ENCODE measurements at places on chromosomes 5 and 9. TPM values are rescaled to one million over a fixed set of nuclear protein-coding genes. Genes with fewer than 3 reads are reported as not detected.
A peak's percentile ranks its signal among the peaks of the same experiment; 100 is the strongest.

DNA sequence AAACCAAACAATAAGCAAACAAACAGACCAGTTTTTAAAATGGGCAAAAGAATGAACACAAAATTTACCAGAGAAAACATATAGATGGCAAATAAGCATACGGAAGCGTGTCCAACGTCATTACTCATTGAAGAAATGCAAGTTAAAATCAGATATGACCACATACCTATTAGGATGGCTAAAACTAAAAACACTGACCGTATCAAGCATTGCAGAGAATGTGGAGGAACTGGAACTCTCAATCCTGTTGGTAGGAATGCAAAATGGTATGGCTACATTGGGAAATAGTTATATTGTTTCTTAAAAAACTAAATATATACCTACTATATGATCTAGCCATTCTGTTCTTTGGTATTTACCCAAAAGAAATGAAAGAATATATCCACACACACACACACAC, 129.4 kb upstream of the ACO1 start:
- no peaks in the 10 kb centered on the region for H3K36me3 ChIP-seq
- DNase-seq: no peak
- no peaks in the 10 kb centered on the region for H3K4me1 ChIP-seq

- no peaks in the 10 kb centered on the region for H3K36me3 ChIP-seq
- no peaks in the 10 kb centered on the region for H3K27me3 ChIP-seq
- no peak for DNase-seq
Observed at GRCh38 chr9:121577166-121577565, 74.3 kb upstream of the DAB2IP start.

DNA sequence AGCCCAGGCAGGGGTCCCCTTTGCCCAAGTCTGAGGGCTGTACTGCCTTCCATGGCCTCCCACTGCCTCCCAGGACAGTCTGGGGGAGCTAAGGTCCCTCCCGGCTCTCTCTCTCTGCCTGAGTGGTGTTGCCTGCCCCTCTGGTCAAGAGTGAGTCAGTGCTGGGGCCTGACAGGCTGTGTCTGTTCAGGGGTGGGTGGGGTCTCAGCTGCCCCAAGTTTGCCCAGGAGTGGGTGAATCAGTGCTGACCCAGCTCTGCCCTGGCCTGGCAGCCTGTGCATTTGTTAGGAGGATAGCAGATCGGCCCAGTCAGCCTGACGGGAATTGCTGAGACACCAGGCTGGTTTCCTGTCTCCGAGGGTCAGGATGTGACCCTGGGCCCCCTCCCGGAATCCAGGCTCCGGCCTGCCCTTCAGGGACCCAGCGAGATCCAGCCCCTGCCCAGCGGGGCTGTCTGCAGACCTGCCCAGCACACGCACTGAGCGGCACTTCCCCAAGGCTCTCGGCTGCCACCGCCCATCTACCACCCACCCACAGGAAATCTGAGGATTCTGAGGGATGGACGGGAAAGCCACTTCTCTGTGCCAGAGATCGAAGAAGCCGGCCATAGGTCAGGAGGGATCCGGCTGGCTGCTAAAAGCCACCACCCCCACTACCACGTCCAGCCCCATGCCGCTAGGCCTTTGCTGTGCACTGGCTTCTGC, 15.9 kb downstream of the ENG start:
- no peak overlapping the region for H3K27ac ChIP-seq
- peaks cover 2% of the 10 kb centered on the region for H3K4me1 ChIP-seq
- H3K36me3 ChIP-seq: no peaks in the 10 kb centered on the region
- H3K27me3 ChIP-seq: no peaks in the 10 kb centered on the region
- no peak for DNase-seq
- H3K4me3 ChIP-seq: no peak overlapping the region

- H3K27ac ChIP-seq: no peak overlapping the region
- H3K4me3 ChIP-seq: no peak overlapping the region
- peak; percentile 20 for DNase-seq
Observed at GRCh38 chr5:112604732-112605630, 132.7 kb upstream of the APC start.

- peak overlapping the region; percentile 69 for H3K4me3 ChIP-seq
- H3K27me3 ChIP-seq: no peaks in the 10 kb centered on the region
- DNase-seq: no peak
- peaks cover 20% of the 10 kb centered on the region for H3K36me3 ChIP-seq
- peaks cover 94% of the 10 kb centered on the region for H3K4me1 ChIP-seq
Observed at GRCh38 chr5:119341452-119342349, 14.1 kb upstream of the TNFAIP8 start.

Gene PPP2R2B
- not detected for total RNA-seq

Gene PAPPA
- total RNA-seq: not detected

Gene GARIN3
- total RNA-seq: 3.6 TPM

DNA sequence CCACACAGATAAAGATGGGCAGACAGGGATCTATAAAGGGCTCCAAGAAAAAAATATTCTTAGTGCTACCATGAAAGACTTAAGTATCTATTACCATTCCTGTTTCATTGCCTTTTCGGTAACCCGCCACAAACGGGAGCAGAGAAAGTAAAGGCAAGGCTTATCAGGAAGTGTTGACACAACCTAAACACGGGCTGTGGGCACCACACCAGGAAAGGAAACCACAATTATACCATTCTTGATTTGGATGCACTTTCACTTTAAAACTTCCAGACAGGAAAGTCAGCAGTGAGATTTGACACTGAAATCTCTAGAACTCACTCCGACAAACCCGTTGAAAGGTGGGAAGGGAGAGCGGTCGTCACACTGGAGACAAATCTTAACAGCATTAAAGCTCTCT, 6.5 kb downstream of the TLE1 start:
- no peak overlapping the region for H3K27ac ChIP-seq
- DNase-seq: no peak
- peaks cover 32% of the 10 kb centered on the region for H3K27me3 ChIP-seq
- H3K4me3 ChIP-seq: no peak overlapping the region
- H3K36me3 ChIP-seq: no peaks in the 10 kb centered on the region

DNA sequence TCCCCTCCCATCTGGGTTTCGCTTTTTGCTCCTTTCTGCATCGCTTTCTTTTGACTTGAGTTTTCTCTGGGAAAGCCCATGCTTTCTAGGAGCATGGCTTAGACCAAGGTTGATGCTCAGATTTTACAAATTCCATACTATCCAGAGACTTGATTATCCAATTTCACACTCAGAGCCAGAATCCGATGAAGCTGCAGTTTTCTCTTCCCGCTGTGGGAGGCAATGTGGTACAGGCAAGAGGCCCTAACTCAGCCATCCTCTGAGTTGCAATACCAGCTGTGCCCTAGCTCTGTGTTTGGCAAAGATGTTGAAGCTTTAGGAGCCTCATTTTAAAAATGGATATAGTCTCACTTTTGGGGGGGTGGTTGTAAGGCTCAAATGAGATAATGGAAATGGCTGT, 85.1 kb downstream of the BRINP1 start:
- no peak overlapping the region for H3K4me3 ChIP-seq
- H3K27me3 ChIP-seq: peaks cover 11% of the 10 kb centered on the region
- H3K36me3 ChIP-seq: no peaks in the 10 kb centered on the region

- H3K4me3 ChIP-seq: no peak overlapping the region
- H3K36me3 ChIP-seq: no peaks in the 10 kb centered on the region
- no peak for DNase-seq
- no peaks in the 10 kb centered on the region for H3K4me1 ChIP-seq
Observed at GRCh38 chr5:67910546-67910945, 305.0 kb upstream of the PIK3R1 start.

- H3K27ac ChIP-seq: no peak overlapping the region
- DNase-seq: no peak
- H3K4me1 ChIP-seq: peaks cover 12% of the 10 kb centered on the region
- peaks cover 2% of the 10 kb centered on the region for H3K27me3 ChIP-seq
Observed at GRCh38 chr5:142621227-142621626, 64.7 kb downstream of the FGF1 start.

DNA sequence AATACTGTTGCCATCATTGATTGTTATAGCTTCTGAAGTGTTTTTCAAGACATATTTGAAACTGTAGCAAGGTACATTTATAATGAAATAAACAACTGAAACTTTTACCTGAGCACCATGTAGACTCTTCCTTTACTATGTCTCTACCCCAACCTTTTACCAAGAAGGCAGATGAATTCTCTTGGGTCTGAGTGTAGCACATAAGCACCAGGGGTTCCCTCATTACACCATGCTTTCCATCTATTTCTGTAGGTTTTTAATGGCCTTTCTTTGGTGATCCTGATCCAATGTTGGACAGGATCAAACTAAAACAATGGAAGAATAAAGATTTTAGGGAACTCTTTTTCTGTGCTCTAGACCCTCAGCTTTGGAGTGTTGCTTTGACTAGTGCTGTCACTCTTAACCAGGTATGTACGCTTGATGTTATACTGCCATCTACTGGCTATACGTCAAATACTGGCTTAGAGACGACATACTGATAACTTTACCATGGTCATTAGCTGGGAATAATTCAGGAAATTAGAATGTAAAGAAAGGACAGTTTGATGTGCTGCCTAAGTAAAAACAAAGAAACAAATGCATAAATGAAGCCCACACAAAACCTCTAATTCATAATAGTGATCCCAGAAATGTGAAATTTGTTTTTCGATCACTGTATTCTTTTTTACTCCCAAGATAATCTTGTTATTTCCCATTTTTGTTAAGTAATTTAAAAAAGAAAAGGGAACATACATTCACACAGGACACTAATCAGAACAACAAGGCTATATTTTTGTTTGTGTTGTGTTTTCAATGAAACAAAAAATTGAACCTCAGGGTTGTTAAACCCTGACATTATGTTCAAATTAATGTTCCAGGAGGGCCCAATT, 30.7 kb downstream of the IFNW1 start:
- no peaks in the 10 kb centered on the region for H3K27me3 ChIP-seq
- no peaks in the 10 kb centered on the region for H3K36me3 ChIP-seq
- peak; percentile 20 for DNase-seq
- H3K4me1 ChIP-seq: no peaks in the 10 kb centered on the region
- no peak overlapping the region for H3K27ac ChIP-seq

GRCh38 chr5:85614489-85614888, 1003.3 kb upstream of the COX7C start:
- H3K4me3 ChIP-seq: no peak overlapping the region
- no peak overlapping the region for H3K27ac ChIP-seq
- H3K27me3 ChIP-seq: no peaks in the 10 kb centered on the region
- H3K4me1 ChIP-seq: no peaks in the 10 kb centered on the region

Gene DAB2IP
- 0.35 TPM for total RNA-seq

- no peak overlapping the region for H3K27ac ChIP-seq
- DNase-seq: no peak
- no peak overlapping the region for H3K4me3 ChIP-seq
- no peaks in the 10 kb centered on the region for H3K27me3 ChIP-seq
Observed at GRCh38 chr5:82863266-82863665, 213.9 kb downstream of the TMEM167A start.

Gene PELO
- total RNA-seq: 12.8 TPM

DNA sequence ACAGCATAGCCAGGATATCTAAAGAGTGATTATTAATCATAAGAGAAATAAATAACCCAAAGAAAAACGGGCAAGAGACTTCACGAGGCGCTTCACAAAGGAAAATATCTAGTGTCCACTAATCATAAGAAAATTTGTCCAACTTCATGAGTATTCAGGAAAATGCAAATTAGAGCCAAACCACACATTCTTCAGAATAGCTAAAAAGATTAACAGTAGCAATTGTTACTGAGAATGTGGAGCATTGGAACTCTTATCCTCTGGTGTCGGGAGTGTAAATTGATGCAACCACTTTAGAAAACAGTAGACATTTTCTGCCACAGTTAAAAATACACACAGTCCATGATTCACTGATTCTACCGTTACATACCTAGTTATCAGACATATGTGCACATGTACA, 145.7 kb downstream of the CWC27 start:
- no peak overlapping the region for H3K4me3 ChIP-seq
- no peak overlapping the region for H3K27ac ChIP-seq
- H3K36me3 ChIP-seq: peaks cover 41% of the 10 kb centered on the region
- no peak for DNase-seq

Gene ACTBL2
- total RNA-seq: not detected

DNA sequence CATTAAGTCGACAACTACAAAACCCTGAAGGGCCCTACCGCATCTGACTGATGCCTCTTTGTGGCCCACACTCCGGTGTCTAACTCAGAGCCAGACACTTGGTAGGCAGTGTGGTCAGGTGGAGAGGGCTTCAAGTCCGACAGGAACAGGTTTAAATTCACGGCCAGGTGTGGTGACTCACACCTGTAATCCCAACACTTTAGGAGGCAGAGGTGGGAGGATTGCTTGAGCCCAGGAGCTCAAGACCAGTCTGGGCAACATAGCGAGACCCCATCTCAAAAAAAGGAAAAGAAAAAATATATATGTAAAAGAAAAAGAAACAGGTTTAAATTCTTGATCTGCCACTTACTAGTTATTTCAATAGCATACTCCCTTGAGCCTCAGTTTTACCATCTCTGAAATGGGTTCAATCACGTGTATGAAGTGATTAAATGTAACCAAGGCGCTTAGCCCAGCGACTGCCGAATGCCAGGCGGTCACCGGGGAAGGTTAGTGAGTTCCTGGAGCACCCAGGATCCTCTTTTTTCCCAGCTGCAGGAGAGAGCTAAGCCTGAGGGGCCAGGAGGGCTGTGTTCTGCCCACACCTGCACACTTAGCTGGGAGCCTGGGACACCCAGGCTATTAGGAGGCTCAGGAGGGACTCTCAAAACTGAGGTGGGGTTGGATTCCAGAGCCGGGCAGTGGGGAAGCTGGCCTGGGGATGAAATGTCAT, 943 bp downstream of the CLTB start:
- H3K36me3 ChIP-seq: no peaks in the 10 kb centered on the region
- DNase-seq: no peak
- no peaks in the 10 kb centered on the region for H3K27me3 ChIP-seq
- peak overlapping the region; percentile 74 for H3K4me3 ChIP-seq

Gene CKMT2
- total RNA-seq: not detected

Gene SPINK7
- total RNA-seq: not detected

- no peak overlapping the region for H3K4me3 ChIP-seq
- H3K27ac ChIP-seq: no peak overlapping the region
- H3K36me3 ChIP-seq: no peaks in the 10 kb centered on the region
- no peak for DNase-seq
- no peaks in the 10 kb centered on the region for H3K27me3 ChIP-seq
Observed at GRCh38 chr9:114488398-114489129, 16.7 kb downstream of the WHRN start.

Gene PLK2
- total RNA-seq: 10.9 TPM

- H3K36me3 ChIP-seq: no peaks in the 10 kb centered on the region
- no peak overlapping the region for H3K27ac ChIP-seq
- no peaks in the 10 kb centered on the region for H3K27me3 ChIP-seq
- no peak overlapping the region for H3K4me3 ChIP-seq
- DNase-seq: no peak
- H3K4me1 ChIP-seq: no peaks in the 10 kb centered on the region
Observed at GRCh38 chr5:109102096-109102690, 307.6 kb downstream of the PJA2 start.

- H3K27me3 ChIP-seq: no peaks in the 10 kb centered on the region
- peaks cover 6% of the 10 kb centered on the region for H3K4me1 ChIP-seq
- DNase-seq: peak; percentile 72
- H3K27ac ChIP-seq: no peak overlapping the region
- H3K36me3 ChIP-seq: no peaks in the 10 kb centered on the region
- no peak overlapping the region for H3K4me3 ChIP-seq
Observed at GRCh38 chr9:137406876-137407589, 15.9 kb downstream of the EXD3 start.

Gene SPARC
- total RNA-seq: 0.45 TPM

Data from activated naive CD4-positive, alpha-beta T cell treated with anti-CD3 and anti-CD28 coated beads for 36 hours (primary cell).